Stimulated activated CD4-positive, alpha-beta T cell treated with anti-CD3 and anti-CD28 coated beads, Interleukin-15, amount 100 ng/mL, for 1 hour (primary cell): ENCODE measurements at places on chromosomes 6 and 20.

DNA sequence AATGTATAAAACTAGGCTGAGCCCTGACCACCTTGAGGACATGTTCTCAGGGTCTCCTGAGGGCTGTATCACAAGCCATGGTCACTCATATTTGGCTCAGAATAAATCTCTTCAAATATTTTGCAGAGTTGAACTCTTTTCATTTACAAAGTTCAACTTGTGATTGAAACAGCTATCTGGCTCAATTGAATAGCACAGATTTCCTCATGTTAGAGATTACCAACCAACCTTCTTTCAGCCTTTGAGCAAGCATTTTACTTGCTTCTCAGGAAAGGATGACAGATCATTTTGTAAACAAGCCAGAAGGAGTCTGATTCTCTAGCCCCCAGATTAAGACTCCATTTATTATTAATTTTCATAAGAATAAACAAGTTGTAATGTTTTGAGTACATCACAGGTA, 111.0 kb upstream of the DOK5 start:
- DNase-seq = no peak

GRCh38 chr20:20204256-20204655, 151.9 kb downstream of the CFAP61 start:
- DNase-seq = no peak

DNA sequence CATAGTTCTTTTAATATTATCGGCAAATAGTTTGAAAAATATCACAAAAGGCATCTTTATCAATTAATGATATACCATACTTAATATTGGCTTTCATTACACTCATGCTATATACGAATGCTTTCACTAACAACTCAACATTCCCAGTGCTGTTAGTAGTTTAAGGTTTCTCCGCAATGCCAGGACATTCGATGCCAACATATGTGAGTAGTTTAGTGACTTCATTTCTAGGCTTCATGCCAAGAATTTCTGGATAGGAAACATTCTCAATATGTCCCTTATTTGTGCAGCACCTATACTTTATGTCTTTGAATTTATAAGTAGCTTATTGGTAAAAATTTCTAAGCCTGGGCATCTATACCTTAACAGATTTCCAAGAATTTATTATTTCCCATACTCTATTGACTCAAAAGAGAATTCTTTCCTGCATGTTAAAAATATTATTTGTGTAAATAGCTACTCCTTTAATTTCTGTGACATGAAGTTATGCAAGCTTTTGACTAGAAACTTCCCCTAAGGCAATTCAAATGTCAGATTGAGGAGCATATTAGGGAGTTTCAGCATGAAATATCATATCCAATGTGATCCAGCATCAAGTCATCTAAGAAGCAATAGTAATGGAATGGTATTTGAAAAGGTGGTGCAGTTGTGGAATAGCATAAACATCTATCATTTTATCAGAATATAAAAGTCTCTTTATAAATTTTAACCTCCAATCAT, 236.0 kb upstream of the STXBP5 start:
- DNase-seq = no peak

- DNase-seq = no peak
These were observed 69.3 kb upstream of the ZNFX1 start for GRCh38 chr20:49347156-49347555.

DNA sequence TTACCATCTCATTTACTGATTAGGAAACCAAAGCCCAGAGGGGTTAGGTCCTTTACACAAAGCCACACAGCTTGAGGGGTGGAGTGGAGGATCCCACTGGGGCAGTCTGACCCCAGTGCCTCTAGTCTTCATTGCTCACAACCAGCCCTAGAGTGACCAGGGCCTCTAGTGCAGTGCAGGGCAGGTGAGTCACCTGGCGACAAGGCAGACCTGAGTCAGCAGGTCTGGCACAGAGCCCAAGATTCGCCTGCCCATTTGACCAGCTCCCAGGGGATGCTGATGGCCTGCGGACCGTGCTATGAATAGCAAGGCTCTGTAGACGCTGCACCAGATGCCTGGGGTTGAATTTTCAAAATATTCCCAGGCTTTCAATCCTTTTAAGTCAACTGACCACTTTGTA, 29.9 kb downstream of the CDH26 start:
- no peak for DNase-seq

DNA sequence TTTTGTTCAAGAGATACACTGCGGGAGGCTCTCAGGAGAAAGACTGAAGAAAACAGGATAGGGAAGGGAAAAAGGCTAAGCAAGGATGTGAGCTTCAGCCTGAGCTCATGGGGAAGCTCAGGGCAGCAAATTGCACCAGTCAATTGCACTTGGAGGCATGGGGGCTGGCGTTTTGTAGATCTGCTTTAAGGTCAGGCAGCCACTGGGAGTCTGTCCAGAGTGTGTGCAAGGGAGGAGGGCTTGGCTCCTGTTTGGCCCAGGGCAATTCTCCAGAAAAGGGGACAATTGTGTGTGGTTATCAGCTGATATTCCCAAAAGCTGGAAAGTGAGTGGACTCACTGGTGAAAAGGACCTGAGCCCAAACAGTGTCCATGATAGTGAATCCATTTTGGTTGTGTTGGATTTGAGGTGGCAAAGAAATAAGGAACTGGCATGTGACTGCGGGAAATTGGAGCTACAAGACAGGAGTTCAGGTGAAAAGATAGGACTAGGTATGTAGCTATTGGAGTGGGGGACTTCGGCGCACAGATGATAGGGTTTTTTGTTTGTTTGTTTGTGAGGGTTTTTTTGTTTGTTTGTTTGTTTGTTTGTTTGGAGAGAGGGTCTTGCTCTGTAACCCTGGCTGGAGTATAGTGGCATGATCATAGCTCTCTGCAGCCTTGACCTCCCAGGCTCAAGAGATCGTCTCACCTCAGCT, 22.3 kb upstream of the IER3 start:
- no peak for DNase-seq

- no peak for DNase-seq
These were observed 23.9 kb upstream of the MICB start for GRCh38 chr6:31473780-31474761.

- DNase-seq = no peak
These were observed 63.7 kb downstream of the PXDC1 start for GRCh38 chr6:3687847-3688246.

DNA sequence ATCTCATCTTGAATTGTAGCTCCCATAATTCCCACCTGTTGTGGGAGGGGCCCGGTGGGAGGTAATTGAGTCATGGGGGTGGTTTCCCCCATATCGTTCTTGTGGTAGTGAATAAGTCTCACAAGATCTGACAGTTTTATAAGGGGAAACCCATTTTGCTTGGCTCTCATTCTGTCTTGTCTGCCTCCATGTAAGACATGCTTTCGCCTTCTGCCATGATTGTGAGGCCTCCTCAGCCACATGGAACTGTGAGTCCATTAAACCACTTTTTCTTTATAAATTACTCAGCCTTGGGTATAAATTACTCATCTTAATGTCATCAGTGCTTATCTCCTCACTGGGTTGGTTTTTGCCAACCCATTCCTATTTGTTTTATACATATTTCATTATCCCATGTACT, 142.0 kb upstream of the GMDS start:
- no peak for DNase-seq

GRCh38 chr6:727856-728255, 34.9 kb upstream of the EXOC2 start:
- no peak for DNase-seq

DNA sequence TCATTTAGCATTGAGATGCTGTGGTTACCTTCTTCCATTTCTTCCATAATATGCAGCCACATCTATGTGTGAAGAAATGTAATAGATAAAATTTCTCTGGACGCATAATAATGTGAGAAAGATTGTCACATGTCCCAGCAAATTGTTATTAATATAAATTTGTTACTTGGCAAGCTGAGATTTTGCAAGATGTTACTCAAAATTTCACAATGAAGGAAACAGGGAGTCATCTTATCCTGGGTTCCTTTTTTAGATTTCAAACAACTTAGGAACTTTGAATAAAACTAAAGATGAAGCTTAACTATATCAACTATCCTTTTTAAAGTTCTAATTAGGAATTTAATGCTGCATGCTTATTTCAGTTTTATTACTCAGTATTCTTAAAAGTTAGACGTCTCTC, 3.6 kb downstream of the ESR1 start:
- no peak for DNase-seq

GRCh38 chr6:163998496-163998895, 584.0 kb downstream of the QKI start:
- DNase-seq = no peak

DNA sequence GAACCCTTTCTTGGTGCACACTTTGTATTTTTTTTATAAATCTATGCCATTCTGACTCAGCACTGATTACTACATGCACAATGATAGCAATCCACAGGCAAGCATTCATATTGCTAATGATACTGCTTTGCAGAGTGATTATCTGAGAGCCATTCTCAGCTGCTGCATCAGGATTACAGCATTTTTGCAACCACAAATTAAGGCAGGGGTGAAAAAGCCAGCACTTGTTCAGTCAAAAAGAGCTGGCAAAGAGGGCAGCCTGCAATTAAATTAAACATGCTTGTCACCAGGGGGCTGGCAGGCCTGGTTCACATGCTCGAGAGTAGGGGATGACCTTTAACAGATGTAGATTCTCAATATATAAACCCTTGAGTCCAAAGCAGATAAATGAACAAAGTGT, 40.7 kb upstream of the SLC17A4 start:
- no peak for DNase-seq

- no peak for DNase-seq
These were observed 102.7 kb downstream of the FIG4 start for GRCh38 chr6:109793792-109794191.

GRCh38 chr6:34546551-34547321, 9.4 kb downstream of the SPDEF start:
- DNase-seq = no peak

DNA sequence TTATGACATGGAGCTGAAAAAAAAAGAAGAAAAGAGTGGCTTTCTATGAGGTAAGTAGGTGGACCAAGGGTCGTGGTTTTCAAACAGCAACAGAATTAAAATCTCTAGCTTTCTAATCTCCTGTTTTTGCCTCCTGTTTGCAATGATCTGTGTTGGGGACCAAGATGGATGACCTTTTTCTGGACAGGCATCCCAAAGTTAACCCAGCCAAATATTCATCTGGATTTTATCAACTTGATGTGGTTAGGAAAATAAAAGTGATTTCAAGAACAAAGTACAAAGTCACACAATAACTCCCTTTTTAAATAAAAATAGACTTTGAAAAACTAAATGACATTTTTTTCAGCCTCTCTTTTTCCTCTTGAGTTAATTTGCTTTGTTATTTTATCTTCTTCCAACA, 282.1 kb upstream of the PRDM1 start:
- no peak for DNase-seq

- no peak for DNase-seq
These were observed 335.5 kb downstream of the GJA1 start for GRCh38 chr6:121770943-121771342.

DNA sequence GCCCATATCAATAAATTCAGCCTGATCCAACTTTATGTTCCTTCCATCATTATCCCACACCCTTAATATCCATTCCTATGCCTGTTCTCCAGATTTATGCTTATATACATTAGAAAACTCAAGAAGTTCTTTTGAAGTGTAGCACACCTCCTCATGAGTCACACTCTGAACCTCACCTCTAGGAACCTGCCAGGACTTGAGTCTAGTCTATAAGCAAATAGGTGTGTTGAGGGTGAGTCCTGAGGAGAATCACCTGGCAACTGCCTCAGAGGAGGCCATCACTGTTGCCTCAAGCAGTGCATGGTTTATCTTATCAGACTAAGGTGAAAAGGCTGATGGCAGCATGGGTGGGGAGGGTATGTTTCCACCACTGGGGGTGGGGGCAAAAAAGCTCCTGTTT, 496.7 kb downstream of the C6orf118 start:
- DNase-seq = no peak

DNA sequence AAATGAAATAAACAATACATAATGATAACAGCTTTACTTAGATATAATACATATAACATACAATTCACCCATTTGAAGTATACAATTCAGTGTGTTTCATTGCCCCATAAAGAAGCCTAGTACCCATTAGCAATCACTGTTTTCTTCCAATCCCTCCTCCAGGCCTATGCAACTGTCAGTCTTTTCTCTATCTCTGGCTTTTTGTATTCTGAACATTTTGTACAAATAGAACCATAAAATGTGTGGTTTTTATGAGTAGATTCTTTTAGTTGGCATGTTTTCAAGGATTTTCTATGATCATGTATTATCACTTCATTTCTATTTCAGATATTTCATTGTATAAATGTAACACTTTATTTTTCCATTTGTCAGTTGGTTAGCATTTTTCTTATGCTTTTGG, 54.6 kb upstream of the MYO6 start:
- no peak for DNase-seq

DNA sequence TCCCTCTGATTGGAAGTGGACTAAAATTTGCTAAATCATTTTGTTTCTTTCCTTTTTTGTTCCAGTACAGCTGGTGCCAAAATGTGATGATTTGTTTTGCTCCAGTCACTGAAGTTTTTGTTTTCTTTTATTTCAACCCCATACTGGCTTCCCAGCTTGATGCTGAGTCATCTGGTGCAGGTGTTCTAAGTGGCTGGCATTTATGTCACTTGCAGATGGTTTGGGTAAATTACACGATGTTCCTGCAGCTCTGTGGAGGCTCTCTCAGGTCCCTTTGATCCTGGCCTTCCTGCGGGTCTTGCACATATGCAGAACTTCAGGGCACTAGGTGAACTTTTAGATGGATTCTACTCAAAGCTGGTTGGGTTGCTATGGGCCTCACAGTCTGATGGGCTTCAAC, 577.7 kb downstream of the HAO1 start:
- DNase-seq = no peak

DNA sequence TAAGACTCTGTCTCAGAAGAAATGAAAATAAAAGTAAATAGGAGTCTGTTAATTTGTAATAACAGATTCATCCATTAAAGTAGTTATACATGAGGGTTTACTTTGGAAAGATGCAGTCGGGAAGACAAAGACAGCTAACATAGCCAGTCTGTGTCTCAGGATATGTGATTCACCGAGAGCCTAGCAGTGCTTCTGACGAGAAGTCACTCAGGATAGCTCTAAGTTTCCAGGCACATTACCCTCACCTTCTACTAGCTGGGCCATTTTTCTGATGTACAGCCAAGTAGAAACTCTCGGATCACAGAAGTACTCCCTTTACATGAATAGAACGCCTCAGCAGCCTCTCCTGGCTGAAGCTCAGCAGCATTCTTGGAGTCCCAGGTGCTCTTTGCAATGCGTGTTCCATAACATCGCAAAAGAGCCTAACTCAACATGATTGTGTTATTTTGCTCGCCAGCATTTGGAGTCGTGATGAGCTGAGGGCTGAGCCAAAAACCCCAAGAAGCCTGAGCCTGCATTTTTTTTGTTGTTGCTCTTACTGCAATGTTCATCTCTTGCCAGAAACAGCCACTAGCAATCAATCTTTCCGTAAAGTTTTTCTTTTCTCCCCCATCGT, 22.4 kb upstream of the TASP1 start:
- no peak for DNase-seq

DNA sequence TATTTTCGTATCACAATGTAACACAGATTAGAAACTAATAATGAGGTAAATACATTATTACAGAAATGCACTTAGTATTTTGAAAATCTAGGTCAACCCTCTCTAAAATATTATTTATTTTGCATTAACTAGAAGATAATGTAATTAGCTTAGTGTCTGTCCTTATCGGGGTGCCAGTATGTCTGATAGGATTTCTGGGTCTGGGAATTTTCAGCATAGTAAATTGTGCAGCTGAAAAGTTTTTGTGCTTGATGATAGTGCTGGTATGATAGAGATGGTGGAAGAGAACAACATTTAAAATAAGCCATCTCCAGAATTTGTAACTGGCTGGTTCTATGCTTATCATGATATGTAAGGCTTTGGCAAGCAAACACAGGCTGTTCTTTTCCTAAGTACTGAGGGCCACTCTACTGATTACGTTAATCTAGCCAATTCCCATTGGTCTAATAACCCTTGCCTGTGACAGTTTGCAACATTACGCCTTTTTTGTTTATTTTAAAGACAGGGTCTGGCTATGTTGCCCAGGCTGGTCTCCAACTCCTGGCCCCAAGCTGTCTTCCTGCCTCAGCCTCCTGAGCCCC, 50.8 kb downstream of the PREP start:
- DNase-seq = no peak
